ENCODE measurements at places on chromosomes 4 and X. TPM values are rescaled to one million over a fixed set of nuclear protein-coding genes. Genes with fewer than 3 reads are reported as not detected.

Gene ADH1B
- total RNA-seq, result not detected

Gene PCDH18
- 2.4 TPM for total RNA-seq

Gene EREG
- 33.1 TPM for total RNA-seq

Gene GUCY1B1
- total RNA-seq, result 3.9 TPM

Gene MAOB
- not detected for total RNA-seq

Gene CXXC4
- total RNA-seq, result 0.42 TPM

Data from airway epithelial cell (primary cell).